NCI-H1417 treated with DMSO at 0.1 percent for 48 hours (cell line): ENCODE measurements at places on chromosomes 3 and 15.

DNA sequence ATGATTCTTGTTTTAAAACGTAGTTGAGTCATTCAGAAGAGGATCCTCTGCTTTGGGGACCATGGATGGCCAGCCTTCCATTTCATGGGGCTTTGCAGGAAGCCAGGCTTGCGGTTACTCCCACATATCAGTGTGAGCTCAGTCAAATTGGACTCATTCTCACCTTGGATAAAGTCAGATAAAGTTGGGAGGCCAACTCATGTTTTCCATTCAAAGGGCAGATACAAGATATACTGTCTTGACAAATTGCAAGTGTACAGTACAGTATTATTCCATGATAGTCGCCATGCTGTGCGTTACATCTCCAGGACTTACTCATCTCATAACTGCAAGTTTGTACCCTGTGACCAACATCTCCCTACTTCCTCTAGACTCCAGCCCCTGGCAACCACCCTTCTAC, 25.5 kb upstream of the B3GNT5 start:
- no peak for DNase-seq

GRCh38 chr3:191775451-191776233, 314.7 kb downstream of the PYDC2 start:
- DNase-seq, result no peak

DNA sequence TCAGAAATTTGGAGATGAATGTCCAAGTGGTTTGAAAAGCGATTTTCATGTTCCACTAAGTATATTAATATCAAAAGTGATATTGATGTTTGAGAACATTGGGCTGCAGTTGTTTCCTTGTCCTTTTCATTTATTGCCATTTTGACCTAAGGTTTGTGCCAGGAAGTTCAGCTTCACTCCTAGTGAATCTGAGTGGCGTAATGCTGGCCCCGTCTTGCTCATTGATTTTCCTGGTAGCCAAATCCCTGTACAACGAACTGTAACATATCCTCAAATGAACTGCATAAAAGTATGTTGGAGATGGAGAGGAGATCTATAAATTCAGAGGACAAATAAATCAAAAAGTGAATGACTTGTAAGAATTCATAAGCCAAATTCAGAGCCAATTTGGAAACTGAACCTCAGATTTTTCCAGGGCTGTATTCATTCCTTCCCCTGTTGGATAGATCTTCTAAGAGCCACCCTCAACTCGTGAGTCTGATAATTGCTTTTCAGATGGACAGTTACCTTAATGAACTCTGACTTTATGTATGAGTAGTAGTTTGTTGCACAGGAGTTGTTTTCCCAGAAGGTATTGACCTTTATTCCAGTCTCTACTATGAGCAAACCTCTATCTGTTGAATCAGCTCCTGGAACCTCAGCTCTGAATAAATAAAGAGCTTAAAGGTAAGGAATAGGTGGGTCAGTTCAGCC, 72.8 kb downstream of the ITPR1 start:
- no peak for DNase-seq

GRCh38 chr3:55579496-55579895, 92.4 kb upstream of the WNT5A start:
- DNase-seq, result no peak

DNA sequence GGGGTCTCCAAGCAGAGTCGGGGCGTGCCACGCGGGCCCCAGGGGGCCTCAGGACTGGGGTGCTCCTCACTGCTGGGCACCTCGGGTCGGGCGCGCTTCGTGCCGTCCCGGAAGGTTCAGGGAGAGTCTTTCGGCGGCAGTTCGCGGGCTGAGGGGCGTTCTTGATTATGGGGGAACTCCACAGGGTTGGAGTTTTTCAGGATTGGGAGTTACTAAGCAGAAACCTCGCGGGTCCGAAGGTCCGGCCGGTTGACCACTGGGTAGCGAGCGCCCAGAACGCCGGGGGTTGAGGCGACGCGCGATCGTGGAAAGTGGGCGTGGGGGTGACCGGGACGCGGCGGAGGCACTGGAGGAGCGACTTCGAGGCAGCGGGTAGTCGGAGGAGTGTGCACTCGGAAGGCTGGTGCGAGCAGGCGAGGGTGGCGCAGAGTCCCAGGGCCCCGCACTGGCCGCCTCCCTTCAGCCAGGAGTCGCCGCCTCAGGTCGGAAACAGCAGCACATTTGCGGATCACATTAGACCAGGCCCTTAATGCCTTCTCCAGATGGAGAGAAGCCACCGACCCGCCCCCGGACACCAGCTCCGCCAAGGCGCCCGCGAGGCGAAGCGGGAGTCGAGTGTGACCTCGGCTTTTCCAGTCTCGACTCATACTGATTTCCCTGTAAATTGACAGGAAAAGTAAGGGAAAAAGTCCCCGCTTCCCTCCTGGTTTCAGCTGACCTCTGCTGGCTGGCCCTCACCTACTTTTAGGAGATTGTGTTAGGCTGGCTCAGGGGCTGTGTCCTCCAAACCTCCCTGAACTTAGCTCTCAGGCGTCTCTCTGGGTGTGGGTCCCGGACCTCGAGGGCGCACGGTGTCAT, 685 bp downstream of the ADAMTSL3 start:
- no peak for DNase-seq

- no peak for DNase-seq
Observed at GRCh38 chr3:126287536-126288241, 69.5 kb downstream of the KLF15 start.

- DNase-seq, result no peak
Observed at GRCh38 chr3:170893895-170894294, 14.5 kb downstream of the EIF5A2 start.

DNA sequence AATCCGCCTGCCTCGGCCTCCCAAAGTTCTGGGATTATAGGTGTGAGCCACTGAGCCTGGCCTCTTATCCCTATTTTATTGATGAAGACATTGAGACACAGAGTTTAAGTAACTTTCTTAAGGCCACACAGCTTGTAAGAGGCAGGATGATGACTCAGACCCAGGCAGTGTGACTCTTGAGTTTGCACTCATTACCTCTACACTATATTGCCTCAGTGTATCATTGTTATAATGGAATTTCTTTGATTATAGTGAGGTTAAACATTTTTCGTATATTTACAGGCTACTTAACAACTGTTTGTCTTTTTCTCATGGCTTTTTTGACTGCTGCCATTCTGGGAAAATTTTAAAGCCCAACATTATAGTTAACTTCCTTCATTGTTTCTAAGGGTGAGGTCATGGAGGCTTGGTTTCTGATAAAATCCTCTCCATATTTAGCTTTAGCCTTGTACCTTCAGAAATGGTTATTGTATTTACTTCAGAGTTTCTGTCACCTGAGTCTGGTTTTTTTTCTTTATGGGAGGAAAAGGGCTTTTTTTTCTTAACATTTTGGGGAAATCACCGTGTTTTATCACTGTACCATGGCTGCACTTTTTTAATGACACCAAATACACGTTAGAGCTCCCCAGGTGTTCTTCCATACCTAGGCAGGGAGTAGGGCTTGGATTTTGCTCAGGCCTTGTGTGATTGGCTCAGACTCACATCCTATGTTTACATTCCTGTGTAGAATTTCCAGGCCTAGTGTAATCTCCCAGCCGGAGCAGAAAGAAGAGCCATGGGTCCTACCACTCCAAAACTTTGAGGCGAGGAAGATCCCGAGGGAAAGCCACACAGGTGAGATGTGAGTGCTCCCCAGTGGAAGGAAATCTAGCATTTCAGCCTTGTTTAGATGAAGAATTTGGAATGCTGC, 6.3 kb downstream of the ZNF774 start:
- DNase-seq, result no peak

DNA sequence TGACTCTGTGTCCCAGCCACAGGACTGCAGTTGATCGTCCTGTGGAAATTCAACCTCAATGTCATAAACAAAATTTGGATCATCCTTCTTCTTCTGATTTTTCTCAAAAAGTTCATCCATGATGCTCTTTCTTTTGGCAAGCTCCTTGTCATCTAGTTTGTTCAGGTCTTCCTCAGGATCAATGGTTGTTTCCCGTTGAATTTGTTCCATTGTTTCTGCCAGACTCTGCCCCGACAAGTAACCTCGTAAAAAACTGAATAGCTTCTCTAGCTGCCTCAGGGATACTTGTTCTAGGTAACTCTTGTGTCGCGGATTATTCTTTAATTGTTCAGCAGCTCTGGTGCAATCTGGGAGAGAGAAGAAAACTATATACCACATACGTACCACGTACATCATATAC, 4.5 kb downstream of the CEP19 start:
- DNase-seq, result no peak

DNA sequence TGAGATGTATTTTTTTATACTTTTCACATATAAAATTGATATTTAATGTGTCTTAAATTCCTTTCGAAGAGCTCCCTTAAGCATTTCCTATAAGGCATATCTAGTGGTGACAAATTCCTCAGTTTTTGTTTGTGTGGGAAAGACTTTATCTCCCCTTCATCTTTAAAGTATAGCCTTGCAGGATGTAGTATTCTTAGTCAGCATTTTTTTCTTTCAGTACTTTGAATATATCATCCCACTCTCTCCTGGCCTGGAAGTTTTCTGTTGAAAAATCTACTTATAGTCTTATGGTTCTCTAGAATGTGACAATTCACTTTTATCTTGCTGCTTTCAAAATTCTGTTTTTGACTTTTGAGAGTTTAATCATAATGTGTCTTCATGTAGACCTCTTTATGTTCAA, 95.2 kb downstream of the EDEM1 start:
- no peak for DNase-seq

GRCh38 chr3:13517253-13517977, 31.5 kb upstream of the FBLN2 start:
- no peak for DNase-seq

DNA sequence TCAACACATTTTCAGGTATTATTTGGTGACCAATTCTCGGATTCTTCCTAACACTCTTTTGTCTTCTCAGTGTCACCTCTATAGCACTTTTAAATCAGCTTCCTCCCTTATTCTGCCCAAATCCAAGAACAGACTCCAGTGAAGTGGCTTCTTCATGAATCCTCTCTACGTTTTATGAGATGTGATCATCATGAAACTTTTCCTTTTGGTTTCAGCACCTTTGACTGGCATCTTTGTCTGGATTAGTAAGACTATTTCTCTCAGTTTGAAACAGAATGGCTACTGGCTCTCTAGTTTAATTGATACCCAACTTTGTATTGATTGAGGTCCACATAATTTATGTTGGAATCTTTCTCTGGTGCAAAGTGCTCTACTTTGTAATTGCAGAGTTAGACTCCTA, 45.6 kb downstream of the CMC1 start:
- DNase-seq, result no peak

DNA sequence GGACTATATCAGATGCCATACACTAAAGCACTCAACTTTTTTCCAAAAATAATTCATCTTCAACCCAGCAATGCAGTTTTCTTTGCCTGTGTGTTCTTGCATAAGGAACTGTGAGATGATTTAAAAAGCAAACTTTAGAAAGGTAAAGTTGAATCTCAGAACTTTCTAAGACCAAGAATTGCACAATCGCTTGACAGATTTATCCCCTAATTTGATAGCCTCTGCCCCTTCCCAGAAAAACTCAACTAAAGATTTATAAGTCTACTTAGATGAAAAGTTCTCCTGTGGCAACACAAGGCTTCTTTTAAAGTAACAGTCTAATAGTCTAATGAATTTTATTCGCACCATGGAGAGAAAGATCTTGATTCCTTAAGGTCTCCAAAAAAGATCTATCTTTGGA, 259.3 kb downstream of the MAGI1 start:
- no peak for DNase-seq

DNA sequence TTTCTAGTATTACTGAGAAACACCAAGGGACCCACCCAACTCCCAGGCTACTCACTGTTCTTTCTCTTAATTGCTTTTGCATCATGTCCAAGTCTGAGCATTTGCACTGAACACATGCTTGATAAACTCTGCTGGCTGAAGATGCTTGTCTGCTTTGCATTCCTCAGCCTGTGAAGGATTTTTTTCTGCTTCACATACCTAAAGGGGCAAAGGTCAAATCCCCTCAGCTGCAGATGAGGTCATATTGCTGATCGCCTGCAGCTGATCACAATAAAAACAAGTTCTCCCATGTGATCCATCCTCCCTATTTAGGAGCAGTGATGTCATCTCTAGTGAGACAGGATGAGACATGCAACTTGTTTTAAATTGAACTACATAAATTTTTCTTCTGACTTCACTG, 84.6 kb upstream of the DCBLD2 start:
- DNase-seq, result no peak

DNA sequence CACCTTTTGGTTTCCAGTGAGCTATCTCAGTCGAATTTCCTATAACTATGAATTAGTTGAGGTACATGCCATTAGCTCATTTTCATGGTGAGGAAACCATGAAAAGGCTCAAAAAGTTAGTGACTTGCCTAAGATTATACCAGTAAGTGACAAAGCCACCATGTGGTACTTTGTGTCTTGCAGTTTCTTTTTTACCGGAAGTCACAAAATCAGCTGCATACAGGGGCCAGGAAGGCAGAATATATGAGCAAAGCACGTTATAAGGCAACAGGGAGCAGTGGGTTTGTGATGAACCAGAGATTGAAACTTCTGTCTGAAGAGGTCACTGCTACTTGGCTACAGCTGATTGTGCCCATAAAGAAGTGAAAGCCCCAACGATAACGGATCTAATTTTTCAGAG, 50.3 kb downstream of the CMTM8 start:
- DNase-seq, result no peak

- no peak for DNase-seq
Observed at GRCh38 chr3:81476692-81477091, 284.8 kb downstream of the GBE1 start.

DNA sequence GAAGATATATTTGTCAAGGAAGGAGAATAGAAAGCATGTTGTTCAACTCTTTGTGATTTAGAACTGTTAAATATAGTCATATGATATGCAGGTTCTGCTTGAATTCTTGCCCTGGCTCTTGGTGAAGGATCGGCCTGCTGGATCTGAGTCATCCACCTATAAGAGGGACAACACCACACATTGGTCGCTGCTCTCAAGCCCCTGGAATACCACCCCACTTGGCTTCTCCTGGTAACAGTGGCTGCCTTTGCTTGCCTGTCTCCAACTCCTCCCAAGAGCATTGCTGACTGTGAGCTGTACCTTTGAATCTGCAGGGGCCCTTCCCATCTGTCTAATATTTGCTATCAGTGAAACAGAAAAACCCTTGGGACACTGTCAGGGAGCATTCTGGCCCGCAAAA, 78.9 kb upstream of the DGKG start:
- DNase-seq, result no peak

- no peak for DNase-seq
Observed at GRCh38 chr15:75661100-75661755, 13.5 kb downstream of the SNX33 start.

GRCh38 chr3:12659316-12660015, 4.5 kb downstream of the RAF1 start:
- no peak for DNase-seq

DNA sequence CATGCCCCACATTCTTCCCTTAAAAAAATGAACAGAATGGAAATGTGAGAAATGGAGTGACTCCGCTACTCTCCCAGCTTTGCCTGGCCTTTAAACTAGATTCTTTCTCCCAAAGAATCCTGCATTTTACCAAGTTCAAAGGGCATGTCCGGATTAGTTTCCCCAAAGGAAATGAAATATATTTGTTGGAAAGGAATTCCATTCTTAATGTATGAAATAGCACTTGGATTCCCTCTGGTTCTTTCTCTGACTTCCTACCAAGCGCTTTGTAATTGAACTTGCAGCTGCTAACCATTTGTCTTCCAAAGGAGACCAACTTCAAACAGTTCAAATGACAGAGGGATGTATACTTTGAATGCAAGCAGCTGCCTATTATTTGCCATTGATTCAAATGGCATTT, 18.9 kb downstream of the MAP2K1 start:
- no peak for DNase-seq

- DNase-seq, result no peak
Observed at GRCh38 chr3:63228677-63229076, 49.4 kb upstream of the SYNPR start.
